Right lobe of liver (tissue), 6 donors: ENCODE measurements at places on chromosomes 4 and X.

- DNase-seq, result no peak
These were observed 9.7 kb upstream of the MYOZ2 start for GRCh38 chr4:119125931-119126330.

DNA sequence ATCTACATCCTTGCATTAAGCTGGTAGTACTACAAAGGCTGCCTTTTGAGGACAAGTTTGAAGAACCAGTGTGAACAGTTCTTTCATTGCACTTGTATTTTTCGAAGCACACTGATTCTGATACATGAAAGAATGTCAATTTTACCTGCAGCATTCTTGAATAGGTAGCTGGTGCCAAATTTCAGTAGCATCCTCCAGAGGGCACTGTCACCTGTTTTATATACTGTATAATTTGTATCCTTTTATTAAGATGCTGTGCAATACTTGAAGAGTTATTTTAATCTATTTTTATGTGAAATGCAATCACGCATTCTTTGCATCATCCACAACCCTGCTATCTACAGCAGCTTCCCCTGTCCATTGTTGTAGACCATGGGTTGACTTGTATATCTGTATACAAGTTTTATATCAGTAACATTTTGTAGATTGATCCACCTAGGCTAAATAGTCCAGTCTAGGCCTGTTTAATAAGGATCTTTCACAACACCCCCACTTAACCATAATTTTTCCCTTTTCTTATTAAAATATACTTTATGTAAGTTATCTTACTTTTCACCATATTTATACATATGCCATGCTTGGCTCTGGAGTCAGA lies 325.7 kb downstream of the PCDH7 start:
- DNase-seq, result no peak

- DNase-seq, result no peak
These were observed 227.2 kb downstream of the ANK2 start for GRCh38 chr4:113276464-113277170.

DNA sequence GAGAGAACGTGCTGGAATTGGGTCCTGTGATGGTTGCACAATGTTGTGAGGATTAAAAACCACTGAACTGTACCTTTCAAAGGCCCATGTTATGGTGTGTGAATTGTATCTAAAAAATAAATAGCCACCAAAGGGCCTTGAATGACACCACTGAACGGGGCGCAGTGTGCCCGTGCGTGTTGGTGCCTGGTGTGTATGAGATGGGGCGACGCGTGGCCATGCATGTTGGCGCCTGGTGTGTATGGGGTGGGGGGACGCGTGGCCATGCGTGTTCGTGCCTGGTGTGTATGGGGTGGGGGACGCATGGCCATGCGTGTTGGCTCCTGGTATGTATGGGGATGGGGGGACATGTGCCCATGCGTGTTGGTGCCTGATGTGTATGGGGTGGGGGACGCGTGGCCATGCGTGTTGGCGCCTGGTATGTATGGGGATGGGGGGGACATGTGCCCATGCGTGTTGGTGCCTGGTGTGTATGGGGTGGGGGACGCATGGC lies 66.6 kb upstream of the HELT start:
- DNase-seq, result peak; percentile 24

DNA sequence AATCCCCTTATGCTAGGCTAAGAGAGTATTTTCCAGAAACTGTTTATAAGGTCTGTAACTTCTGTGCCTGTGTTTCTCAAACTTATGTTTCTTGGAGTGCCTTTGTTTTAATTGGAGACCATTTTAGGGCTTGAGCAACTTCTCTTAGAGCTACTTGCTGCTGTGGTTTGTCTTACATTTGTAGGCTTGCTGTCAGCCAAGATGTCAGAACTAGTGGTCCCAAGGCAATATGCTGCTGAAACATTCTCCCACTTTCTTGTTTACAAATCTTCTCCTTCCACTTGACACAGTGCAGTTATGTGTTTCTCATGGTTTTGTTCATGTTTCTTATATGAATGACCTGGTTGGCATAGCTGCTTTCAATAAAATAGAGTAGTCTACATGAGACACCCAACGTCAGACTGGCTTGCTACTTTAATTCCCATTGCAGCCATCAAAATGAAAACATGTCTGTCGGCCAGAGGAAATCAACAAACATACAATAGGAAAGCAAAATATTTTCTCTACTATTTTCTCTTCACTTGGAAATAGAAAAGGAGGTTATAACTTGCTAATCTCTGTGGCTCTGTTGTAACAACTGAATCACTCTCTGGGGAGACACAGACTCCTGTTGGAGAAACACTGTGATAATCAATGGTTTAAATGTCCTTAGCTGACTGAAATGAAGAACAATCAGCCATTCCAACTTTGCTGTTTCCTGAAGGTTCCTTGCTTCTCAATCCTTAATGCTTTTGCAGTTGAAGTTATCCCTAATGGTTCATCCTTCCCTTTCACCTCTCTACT lies 426.4 kb downstream of the PDGFC start:
- DNase-seq, result no peak

DNA sequence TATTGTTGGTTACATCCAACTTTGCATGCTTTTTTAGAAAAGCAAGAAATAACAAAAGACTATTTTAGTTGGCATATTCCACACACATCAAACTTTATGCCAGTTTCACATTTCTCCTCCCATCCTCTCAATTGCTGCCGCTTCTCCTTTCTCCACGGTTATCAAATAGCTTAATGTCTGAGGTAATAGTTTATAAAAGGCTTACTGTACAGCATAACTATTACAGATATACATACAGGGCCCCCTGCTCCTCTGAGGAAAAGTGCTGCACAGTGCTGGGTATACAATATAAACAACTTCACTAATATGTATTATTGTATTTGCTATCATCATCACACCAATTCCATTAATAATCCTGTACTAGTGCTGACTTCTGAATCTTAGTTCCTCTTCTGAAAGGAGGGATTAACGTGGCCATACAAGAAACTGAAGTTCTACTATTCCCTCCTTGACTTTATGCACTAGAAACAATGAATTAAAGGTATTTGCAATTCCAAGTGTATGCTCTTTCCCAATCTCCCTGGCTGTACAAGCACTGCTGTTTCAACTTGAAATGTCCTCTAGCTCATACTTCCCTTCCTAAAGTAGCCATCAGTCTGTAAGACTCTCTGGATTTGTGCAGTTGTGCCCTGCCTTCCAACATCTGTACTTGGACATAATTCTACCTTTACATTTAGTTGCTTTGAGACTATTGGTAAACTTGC lies 2.5 kb downstream of the CCNI start:
- no peak for DNase-seq

GRCh38 chr4:68324519-68325262 lies 25.2 kb downstream of the YTHDC1 start:
- DNase-seq, result no peak

- DNase-seq, result no peak
These were observed 103.2 kb downstream of the ANXA3 start for GRCh38 chr4:78654807-78655206.

DNA sequence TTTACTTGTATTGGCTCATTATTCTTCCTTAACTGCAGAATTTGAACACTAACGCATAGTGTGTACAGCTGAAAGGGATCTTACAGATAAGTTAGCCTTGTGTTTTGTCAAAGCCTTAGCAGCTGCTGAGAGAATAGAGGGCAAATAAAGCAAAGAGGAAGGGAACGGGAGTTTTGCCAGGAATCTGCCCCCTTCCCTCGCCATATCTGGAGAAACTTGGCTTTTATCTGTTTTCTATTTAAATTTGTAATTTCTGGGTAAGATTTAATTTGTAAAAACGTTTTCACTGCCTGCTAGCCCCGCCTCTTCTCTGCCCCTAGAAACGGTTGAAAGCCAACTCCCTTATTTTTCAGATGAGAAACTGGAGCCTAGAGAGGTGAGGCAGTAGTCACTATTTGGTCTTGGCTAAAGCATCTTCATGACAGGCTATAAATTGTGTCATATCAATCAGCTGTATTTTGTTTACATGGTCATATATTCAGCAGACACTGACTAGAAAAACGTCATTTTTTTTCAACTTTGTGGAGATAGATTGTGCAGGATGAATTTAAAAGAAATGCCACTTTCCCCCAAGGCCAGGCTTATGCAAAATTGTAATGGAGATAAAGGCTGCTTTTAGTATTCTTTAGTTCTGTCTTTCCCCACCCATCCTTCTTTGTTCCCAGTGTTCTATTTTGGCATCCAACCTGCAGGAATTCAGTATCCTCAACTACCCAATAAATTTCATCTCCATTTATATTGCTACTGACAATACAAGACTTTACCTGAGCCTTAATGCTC lies 319.4 kb downstream of the SH2D1A start:
- DNase-seq, result no peak

DNA sequence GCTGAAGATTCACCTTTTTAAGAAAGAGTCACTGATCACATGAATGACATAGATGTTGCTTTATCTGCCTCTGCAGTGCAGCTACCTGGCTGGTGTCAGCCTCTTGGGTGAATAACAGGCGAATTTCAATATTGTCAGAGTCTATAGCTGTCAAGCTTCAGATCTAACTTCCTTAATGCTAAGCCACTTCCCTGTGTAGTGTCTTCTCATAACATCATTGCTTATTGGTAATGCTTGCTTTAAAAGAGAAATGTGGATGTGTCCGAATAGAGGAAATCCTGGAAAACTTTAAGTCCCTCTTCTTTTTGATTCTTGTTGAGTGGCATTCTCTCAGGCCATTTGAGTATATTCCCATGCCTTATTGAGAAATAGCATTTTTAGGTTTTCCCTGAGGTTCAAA lies 7.3 kb upstream of the IGFBP7 start:
- no peak for DNase-seq

DNA sequence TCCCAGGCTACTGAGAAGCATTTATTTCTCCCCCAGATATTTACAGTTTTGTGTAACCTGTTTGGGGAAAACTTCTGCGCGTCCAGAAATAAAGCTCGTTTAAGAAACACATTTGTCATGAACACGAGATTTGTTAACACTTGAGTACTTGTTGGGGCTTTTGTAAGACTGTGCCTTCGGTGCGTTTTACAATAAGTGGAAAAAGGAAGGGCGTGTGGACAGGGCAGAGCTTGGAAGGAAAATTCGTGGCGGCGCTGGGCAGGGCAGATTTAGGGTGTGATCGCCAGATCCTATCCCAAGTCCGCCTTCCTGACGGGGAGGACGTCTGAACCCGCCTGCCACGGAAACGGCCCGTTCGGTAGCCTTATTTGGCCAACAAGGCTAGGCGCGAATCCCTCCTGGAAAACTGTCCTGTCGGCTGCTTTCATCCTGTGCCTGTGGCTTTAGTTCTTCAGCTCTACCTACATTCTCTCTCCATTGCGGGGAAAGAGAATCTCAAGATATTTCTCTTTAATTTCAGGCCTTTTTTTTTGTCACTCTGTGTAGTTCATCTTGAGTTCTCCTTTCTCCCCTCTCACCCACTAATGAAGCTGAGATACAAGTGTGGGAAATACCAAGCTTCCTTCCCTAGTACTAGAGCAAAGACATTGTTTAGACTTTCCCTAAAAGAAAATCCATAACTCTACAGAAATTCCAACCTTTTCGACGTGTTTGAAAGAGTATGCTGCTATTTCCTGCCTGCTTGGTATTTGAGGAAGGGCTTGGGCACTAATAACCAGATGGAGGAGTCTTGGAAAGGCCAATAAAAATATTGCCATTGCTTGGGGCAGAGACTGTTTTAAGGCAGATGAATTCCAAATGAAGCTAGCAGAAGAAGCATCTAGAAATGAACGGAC lies 982 bp downstream of the PDLIM5 start:
- DNase-seq, result peak; percentile 93

- DNase-seq, result no peak
These were observed 7.9 kb downstream of the TRPC3 start for GRCh38 chr4:121943941-121944340.

GRCh38 chr4:827209-828081 lies 1.5 kb upstream of the CPLX1 start:
- peak; percentile 44 for DNase-seq

- DNase-seq, result no peak
These were observed 139.1 kb downstream of the ARX start for GRCh38 chrX:24876530-24877287.

DNA sequence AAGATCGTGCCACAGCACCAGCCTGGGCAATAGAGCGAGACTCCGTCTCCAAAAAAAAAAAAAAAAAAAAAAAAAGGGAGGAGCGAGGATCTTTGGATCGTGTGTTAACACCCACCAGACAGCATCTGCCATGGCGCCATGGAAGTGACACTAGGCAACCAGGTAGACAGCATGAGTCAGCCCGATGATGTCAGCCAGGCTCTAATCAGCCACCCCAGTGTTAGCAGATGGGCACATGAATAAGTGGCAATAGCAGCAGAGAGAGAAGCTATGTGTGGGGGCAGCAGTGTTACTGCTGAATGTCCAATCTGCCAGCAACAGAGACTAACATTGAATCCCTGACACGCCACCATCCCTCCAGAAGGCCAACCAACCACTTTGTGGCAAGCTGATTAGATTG lies 6.6 kb downstream of the SYN1 start:
- no peak for DNase-seq

- DNase-seq, result no peak
These were observed 70.8 kb upstream of the FREM3 start for GRCh38 chr4:143771269-143771668.

DNA sequence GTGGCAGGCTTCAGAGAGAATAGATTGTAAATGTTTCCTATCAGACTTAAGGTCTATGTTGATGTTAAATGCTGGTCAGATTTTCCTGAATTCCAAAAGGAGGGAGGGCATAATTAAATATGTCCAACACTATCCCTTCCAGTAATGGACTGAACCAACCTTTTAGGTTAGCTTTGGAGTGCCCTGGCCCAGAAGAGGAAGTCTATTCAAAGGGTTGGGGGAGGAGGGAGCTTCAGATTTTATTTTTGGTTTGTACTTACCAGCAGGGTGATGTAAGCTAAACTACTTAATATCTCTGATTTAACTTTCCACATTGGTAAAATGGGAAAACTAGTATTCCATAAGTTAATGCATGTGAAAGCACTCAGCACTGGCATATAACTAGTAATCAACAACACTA lies 91.1 kb downstream of the RBM46 start:
- DNase-seq, result no peak

- DNase-seq, result no peak
These were observed 159.7 kb downstream of the ARHGAP10 start for GRCh38 chr4:147891476-147892115.

GRCh38 chrX:152038804-152039203 lies 64.3 kb upstream of the GABRE start:
- no peak for DNase-seq

DNA sequence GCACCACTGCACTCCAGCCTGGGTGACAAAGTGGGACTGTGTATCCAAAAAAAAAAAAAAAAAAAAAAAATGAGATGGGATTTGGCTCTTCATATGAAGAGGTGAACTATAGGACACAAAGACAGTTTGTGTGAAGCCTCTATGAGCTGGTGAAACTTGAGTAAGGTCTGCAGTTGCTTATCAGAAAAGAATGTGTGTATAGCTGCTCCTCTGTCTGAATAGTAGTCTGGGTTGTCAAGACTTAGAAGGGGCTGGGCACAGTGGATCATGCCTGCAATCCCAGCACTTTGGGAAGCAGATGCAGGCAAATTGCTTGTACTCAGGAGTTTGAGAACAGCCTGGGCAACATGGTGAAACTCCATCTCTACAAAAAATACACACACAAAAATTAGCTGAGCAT lies 82.8 kb downstream of the ARSF start:
- DNase-seq, result no peak

- no peak for DNase-seq
These were observed 79.4 kb downstream of the NLGN4X start for GRCh38 chrX:6149060-6149872.

- no peak for DNase-seq
These were observed 35.5 kb downstream of the GAK start for GRCh38 chr4:896630-897029.

- DNase-seq, result no peak
These were observed 160.0 kb upstream of the ARX start for GRCh38 chrX:25175743-25176142.
